ENCODE measurements at places on chromosomes 16 and 17.
A peak's percentile ranks its signal among the peaks of the same experiment; 100 is the strongest.

DNA sequence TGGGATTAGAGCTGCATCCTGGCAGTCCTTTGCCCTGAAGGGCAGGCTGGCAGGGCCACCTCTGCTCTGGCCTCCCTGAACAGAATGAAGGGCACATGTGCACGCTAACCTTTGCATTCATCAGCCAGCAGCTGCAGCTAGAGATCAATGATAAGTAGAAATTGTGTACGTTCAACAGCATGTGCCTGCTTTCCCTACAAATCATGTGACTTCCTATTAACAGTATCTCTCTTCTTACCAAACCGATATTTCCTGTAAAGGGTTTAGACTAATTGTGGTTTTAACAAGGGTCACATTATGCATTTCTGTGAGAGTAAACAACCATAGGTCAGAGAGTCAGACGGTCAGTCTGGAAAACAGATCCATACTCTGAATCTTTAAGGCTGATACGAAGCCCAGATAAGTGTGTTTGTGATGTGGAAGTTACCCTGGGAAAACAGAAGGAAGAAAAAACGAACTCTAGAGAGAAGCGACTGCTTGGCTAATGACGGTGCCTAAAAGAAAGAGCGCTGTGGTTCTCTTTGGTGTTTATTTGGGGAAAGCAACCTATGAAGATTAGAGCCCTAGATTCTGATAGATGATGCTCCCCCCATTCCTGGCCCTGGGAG is 219.4 kb downstream of the MAF start:
- DNase-seq, result no peak

DNA sequence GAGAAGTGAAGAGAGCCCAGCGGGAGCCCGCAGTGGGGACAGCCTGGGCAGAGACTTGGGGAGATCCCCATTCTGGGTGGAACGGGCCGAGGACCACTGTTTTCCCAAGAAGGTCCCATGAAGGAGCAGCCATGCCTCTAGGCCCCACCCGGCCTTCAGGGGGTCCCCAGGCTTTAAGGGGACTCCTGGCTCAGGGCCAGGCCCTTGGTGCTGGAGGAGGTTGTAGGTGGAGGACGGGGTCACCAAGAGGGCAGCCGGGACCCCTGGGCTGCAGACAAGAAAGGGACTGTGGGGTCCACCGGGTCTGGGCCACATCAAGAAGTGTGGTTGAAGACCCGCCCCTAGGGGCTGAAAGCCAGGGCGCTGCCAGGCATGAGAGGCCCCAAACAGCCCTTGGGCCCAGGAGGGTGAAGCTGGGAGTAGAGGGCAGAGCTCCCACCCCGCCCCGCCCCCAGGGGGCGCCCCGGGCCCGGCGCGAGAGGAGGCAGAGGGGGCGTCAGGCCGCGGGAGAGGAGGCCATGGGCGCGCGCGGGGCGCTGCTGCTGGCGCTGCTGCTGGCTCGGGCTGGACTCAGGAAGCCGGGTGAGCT is at the start of gene PRSS21:
Gene PRSS21 (plus strand): TSS at position 487 of the 589 bp plus-strand sequence. CDS start 32 bp downstream, at position 519.
- no peak for DNase-seq

GRCh38 chr17:20226814-20227482 is 217.8 kb downstream of the SPECC1 start:
- peak; percentile 89 for DNase-seq

GRCh38 chr16:85172455-85173145 is 60.3 kb upstream of the CIBAR2 start:
- no peak for DNase-seq

- DNase-seq, result no peak
These were observed 21.5 kb upstream of the KCNJ16 start for GRCh38 chr17:70053241-70054234.

DNA sequence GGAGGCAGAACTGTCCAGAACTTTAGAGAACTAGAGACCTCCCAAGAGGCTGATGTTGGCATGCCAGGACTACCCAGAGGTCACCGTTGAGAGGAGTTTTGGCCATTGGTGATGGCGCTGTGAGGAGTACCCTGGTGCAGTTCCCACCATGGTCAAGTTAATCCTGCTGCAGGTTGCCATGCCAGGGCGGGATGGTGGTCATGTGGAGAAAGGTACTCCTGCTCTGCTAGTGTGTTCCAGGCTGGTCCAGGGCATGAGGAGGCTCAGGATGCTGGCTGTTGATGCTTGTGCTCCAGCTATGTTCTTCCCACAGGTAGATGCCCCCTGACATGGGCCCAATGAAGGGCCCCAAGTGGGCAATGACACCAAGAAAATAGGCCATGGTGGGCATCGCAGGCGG is 4.1 kb upstream of the PHF12 start:
- no peak for DNase-seq

DNA sequence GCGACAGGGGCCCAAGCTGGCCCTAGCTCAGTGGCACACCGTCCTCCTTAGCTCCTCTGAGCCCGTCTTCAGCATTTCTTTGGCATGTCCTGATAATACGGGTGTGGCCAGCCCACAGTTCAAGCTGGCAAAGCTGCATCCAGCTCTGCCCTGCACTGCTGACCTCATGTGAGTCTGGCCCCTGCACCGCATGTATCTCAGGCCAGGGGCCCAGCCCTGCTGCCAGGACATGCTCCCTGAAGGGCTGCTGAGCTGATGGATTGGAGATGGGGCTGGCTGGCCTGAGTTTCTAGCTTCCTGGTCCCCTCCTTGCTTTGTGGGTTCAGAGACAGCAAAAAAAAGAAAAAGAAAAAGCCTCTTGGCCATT is 2.4 kb downstream of the DOC2B start:
- no peak for DNase-seq

- DNase-seq, result no peak
These were observed 59.4 kb downstream of the USP32 start for GRCh38 chr17:60332574-60332973.

GRCh38 chr16:64434526-64435069 is 687.3 kb downstream of the CDH11 start:
- no peak for DNase-seq

- DNase-seq, result no peak
These were observed 2.5 kb upstream of the AIPL1 start for GRCh38 chr17:6437466-6437865.

DNA sequence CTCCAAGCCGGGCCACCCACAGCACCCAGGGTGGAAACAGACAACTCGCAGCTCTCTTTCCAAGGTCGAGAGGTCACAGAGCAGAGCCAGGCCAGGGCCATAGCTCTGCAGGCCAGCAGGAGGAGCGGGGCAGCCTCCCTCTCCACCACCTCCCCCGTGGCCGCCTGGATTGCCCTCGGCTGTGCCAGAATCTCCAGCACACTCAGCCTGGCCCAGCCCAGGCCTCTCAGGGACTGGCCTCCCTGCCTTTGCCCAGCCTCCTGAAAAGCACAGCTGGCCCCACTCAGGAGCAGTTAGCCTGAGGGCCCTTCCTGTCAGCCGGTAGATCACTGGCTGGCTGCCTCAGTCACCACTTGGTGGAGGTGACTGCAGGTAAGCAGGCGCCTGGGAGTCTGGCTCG is 85.8 kb upstream of the SEC14L1 start:
- DNase-seq, result no peak

GRCh38 chr16:25494292-25494691 is 197.5 kb upstream of the HS3ST4 start:
- no peak for DNase-seq

DNA sequence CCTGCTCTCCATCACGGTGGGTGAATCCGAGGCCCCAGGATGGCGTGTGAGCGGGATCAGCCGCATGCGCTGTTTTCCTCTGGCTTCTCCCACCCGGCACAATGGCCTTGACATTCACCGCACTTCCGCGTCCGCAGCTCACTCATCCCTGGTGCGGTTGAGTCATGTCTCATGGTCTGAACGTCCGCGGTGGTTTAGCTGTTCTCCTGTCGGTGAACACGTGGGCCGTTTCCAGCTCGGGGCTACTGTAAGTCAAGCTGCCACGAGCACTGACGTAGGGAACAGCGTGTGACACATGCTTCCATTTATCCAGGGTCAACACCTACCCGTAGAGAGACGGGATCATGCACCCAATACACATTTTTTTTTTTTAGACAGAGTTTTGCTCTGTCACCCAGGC is 15.3 kb upstream of the CACNA1H start:
- no peak for DNase-seq

GRCh38 chr17:36592316-36592715 is 637 bp downstream of the DHRS11 start:
- no peak for DNase-seq

DNA sequence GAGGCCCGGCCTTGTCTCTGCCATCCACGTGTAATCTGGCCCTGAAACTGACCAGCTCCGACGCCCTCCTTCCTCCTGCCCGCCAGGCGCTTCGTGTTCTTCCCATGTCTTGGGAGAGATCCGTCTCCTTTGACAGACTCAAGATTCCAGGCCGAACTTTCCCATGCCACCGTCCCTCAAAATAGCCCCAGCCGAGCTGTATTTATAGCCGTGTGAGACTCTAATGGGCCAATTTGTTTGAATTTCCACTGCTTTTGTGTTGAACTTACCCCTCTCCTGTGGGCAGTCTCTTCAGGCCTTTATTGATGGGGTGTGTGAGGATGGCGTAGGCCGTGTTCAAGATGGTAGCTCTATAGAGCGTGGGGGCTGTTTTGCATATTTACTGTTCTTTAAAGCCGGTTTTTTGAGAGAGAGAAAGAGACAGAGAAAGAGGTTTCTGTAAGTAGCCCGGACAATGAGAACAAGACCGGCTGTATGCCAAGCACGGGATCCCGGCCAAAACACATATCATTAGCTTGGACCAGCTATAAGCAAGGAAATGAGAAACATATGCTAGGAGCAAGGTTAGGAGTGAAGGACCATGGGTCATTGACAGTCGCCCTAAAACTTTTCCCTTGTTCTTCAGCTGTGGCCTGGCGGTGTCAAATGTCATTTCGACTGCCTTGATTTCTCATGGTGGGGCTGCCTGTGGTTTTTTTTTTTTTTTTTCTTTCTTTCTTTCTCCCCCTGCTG is 124.5 kb upstream of the ZFHX3 start:
- peak; percentile 27 for DNase-seq

- no peak for DNase-seq
These were observed 533 bp downstream of the SLC6A4 start for GRCh38 chr17:30234964-30235363.

GRCh38 chr17:559551-560431 is 154.8 kb downstream of the VPS53 start:
- DNase-seq, result no peak

DNA sequence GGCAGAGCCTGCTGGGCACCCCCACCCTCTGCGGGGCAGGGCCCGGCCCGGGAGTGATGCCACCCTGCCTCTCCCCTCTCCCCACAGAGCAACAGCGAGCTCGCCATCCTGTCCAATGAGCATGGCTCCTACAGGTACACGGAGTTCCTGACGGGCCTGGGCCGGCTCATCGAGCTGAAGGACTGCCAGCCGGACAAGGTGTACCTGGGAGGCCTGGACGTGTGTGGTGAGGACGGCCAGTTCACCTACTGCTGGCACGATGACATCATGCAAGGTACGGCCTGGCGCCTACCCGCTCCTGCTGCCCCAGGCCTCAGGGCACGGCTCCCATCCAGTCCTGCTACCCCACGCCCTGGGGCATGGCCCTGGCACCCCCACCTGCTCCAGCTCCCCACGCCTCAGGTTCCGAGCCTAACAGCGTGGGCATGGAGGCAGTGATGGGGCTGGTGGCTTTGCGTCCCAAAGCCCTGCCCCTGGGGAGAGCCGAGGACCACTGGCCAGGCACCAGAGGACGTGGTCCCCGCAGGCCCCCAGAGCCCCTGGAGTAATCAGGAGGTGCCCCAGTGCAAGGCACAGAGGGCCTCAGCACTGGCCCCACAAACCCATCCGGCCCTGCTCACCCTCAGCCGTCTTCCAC is 38.4 kb downstream of the TSC2 start:
- DNase-seq, result no peak

GRCh38 chr17:80892019-80892855 is 99.4 kb upstream of the CHMP6 start:
- DNase-seq, result peak; percentile 26

DNA sequence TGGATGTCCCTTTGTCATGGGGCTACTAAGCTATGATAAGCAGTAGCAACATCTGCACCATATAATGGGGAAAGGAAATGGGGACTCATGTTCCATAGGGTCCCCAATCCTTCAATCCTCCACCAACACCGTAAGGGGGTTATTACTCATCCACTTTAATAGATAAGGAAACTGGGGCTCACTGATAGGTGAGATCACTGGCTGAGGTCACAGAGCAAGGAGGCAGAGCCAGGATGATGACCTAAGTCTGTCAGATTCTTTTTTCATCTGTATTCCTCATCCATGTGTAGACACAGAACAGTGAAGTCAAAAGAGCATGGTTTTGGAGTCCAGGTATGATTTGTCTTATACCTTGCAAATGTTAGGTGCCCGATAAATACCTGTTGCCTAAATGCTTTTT is 10.5 kb upstream of the ADAMTS18 start:
- no peak for DNase-seq

DNA sequence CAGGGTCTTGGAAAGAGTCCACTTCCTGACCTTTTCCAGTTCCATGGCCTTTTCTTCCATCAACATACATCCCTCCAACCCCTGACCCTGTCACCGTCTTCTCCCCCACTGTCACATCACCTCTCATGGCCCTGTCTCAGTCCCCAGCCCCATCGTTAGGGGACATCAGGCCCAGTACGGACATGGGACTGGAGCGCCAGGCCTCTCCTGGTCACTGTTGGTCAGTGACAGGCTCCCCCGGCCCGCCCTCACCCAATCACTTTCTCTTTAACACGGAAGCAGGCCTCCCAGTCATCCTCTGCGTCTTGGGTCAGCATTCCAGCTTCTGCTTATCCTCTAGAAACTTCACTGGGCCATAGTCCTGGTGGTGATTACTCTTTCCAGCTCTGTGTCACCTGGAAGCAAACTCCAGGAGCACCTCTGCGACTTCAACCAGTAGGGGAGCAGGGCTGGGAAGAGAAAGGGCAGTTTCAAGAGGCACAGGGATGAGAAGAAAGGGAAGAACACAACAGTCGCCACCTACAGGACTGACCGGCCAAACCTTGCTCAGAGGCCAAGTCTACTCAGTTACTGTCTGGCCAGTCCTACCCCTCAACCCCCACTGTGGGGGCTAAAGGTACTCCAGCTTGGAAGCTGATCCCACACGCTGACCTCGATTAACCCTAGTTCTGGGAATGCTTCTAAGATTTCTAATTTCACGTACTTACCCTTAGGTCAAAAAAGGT is 15.9 kb upstream of the ICAM2 start:
- no peak for DNase-seq

- no peak for DNase-seq
These were observed 27.1 kb upstream of the VWA3A start for GRCh38 chr16:22065252-22065651.

DNA sequence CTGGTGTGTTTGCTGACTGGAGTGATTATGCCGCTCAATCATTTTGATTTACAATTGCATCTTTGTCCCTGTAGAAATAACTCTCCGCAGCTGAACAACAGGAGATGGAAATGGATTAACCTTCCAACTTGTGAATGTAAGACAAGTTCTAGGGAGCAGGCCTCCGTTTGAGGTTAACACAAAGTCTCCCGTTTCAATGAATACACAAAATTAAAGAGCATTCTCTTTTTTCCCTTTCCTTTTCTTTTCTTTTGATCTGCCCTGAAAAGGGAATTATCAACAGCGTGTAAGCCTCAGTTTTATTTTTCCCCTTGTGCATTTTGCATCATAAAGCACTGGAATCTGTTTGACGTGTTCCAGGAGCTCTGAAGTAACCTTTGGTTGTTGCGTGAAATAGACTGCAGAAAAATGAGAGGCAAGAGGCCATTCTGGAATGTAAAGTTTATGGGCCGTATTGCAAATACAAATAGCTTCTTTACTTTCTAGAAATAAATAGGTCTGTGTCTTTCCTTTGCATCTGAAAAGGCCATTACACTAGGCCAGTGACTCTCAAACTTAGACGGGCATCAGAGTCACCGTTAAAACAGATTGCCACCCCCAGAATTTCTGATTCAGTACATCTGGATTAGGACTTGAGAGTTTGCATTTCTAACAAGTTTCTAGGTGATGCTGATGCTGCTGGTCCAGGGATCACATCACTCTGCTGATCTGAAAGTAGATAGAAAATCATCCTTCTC is 164.7 kb downstream of the ZNF18 start:
- DNase-seq, result no peak
